Caco-2 (cell line): ENCODE measurements at places on chromosomes 2 and 18. TPM values are rescaled to one million over a fixed set of nuclear protein-coding genes. Genes with fewer than 3 reads are reported as not detected.

Gene WNT6
- 18.3 and 20.3 TPM in 2 replicates for total RNA-seq

Gene DIS3L2
- total RNA-seq = 15.5 and 18.0 TPM in 2 replicates

Gene MSTN
- total RNA-seq = not detected in 2 replicates

Gene GNAL
- 24.5 and 28.4 TPM in 2 replicates for total RNA-seq

Gene TSPYL6
- total RNA-seq = not detected in 2 replicates

Gene PRSS56
- not detected in 2 replicates for total RNA-seq

Gene AQP12B
- total RNA-seq = not detected in 2 replicates

Gene GPR55
- total RNA-seq = not detected in 2 replicates

Gene DOK6
- not detected in 2 replicates for total RNA-seq

DNA sequence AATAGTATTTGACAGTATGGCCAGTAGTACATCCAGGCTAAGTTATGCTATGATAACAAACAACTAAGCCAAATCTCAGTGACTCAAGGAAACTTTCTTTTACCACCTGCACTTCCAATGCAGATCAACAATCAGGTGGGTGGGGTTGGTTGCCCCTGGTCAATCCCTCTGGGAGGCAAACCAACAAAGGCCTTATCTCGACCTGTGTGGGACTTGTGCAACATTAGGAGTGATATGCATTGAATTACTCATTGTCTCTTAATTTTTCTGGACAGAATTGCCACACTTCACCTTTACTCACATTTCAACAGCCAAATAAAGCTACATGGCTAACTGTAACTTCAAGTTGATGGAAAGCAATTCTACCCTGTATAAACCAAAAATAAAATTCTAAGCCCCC lies 1049.3 kb upstream of the CDH2 start:
- no peak for DNase-seq

GRCh38 chr2:135056790-135057189 lies 4.7 kb downstream of the RAB3GAP1 start:
- DNase-seq = no peak

GRCh38 chr18:69102959-69103358 lies 297.7 kb upstream of the DOK6 start:
- no peak for DNase-seq

DNA sequence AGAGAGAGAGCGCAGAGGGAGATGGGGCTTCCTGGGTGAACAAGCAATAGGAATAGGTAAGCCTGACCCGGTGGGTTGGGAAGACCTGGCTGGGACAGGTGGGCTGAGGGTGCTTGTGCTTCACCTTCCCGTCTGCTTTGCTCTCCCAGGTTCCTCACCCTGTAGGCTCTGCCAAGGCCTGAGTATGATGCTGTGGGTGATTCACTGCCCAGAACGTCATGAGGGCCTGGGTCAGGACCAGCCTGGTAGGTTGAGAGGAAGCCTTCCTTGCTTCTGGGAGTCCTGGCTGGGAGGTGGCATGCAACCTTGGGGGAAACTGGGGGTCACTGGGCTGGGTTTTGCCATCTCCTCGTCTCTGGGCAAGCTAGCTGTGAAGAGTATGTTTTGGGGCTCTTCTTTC lies 220.2 kb upstream of the APCDD1 start:
- no peak for DNase-seq

DNA sequence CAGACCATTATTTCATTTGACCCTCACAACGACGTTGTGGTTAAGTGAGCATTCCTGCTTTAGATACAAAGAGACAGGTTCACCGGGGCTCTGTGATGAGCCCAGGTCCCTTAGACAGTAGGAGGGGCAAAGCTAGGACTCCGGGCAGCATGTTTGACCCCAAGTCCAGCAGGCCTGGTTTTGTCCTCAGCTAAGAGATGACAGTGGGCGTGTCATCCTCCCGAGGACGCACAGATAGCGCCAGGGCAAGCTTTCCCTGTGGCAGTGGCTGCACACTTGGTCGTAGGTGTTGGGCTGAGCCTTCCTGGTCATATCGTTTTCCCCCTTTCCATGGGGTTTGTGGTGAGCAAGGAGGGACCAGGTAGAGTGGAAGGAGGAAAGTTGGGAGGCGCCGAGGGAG lies 76.3 kb downstream of the MTCL1 start:
- no peak for DNase-seq

- no peak for DNase-seq
These were observed 4.4 kb upstream of the EXOC6B start for GRCh38 chr2:72830273-72830672.

DNA sequence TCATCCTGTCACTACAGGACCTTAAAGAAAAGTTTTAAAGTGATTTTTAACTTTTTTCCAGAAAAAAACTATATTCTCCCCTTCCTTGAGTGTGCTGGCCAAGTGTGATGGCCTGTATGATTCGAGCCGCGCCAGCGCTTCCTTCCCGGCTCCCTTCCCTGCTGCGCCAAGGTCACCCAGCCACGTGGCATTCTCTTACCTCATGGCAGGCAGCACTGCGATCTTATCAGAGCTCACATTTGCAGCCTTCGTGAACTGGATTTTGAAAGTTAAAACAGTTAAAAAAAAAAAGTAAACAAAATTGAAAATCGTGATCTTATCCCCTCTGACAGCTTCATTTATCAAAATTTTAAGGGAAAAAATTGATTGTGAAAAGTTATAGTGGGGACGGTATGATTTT lies 279.8 kb downstream of the PTGR3 start:
- no peak for DNase-seq
